T-helper 17 cell (primary cell): ENCODE measurements at places on chromosomes 7 and 10. TPM values are rescaled to one million over a fixed set of nuclear protein-coding genes. Genes with fewer than 3 reads are reported as not detected.

WIPF3 gene
- total RNA-seq, result not detected

- DNase-seq, result no peak
- no peak overlapping the region for H3K27ac ChIP-seq
- H3K4me1 ChIP-seq, result no peaks in the 10 kb centered on the region
- H3K4me3 ChIP-seq, result no peak overlapping the region
Measured at GRCh38 chr7:30717181-30717580, 34.8 kb upstream of the INMT start.

- H3K4me1 ChIP-seq, result no peaks in the 10 kb centered on the region
- no peaks in the 10 kb centered on the region for H3K36me3 ChIP-seq
- peaks cover 11% of the 10 kb centered on the region for H3K27me3 ChIP-seq
Measured at GRCh38 chr10:113422371-113422770, 130.5 kb upstream of the HABP2 start.

DNA sequence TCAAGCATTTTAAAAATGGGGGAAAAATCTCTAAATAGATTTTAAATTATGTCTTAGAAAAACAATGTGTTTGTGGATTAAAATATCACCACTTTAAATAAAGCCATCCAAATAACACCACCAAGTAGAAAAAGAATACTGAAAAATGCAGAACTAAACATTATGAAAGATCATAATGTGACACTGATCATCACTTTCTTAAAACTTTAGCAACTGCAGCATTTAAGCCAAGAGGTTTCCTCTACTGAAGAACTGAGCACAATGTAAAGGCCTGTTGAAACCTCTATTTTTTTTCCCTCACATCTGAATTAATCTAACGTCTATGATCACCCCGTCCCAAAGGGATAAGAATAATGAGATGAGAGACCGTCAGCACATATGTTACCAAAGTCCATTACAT, 18.6 kb downstream of the MINDY3 start:
- H3K4me1 ChIP-seq, result peaks cover 8% of the 10 kb centered on the region
- no peaks in the 10 kb centered on the region for H3K36me3 ChIP-seq
- H3K4me3 ChIP-seq, result no peak overlapping the region
- no peak overlapping the region for H3K27ac ChIP-seq

DNA sequence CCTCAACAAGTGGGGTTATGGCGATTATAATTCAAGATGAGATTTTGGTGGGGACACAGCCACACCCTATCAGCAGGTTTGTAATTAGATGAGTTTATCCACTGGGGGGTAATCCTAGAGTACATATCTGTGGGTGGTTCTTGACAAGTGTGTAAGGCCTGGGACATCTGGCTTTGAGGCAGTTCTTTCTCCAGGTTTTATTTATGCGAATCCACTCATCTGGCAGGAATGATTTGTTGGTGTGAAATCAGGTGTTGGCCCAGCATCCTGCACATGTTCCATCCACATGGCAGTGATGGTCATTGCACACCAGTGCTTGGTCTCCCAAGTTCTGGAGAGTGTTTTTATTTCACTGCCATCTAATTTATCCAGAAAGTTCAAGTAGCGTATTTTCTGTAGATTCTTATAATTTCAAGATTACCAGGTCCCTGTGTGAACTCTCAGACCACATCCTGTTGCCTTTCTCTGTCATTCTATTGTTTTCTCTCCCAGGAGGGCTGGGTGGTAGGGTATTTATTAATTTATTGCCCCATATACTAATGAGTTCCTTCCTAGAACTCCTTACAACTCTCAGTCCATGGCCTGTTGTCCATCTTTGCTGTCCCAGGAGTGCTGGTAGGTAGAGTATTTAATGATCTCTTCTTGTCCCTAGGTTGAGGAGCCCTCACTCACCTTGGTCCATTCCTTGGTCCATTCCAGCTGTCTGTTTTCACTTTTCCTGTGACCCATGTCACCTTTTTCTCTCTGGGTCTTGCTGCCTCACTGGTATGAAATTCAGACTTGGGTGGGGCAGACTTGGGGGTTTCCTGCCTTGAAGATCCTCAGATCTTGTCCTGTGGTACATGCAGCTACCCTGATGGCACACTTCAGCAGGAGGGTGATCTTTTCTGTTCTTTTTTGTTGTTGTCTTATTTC, 10.4 kb downstream of the RALA start:
- H3K27me3 ChIP-seq, result no peaks in the 10 kb centered on the region
- peaks cover 43% of the 10 kb centered on the region for H3K4me1 ChIP-seq
- H3K27ac ChIP-seq, result peak overlapping the region; percentile 99
- DNase-seq, result no peak
- H3K4me3 ChIP-seq, result peak overlapping the region; percentile 86
- H3K36me3 ChIP-seq, result no peaks in the 10 kb centered on the region

GRCh38 chr10:1824928-1825327, 87.6 kb upstream of the ADARB2 start:
- H3K27me3 ChIP-seq, result no peaks in the 10 kb centered on the region
- H3K27ac ChIP-seq, result no peak overlapping the region
- DNase-seq, result no peak
- no peaks in the 10 kb centered on the region for H3K4me1 ChIP-seq

- H3K4me3 ChIP-seq, result no peak overlapping the region
- H3K4me1 ChIP-seq, result peaks cover 16% of the 10 kb centered on the region
- H3K36me3 ChIP-seq, result no peaks in the 10 kb centered on the region
- no peak for DNase-seq
- no peaks in the 10 kb centered on the region for H3K27me3 ChIP-seq
- no peak overlapping the region for H3K27ac ChIP-seq
Measured at GRCh38 chr10:60502621-60503020, 112.9 kb upstream of the ANK3 start.
